ENCODE measurements at places on chromosomes 16 and 17. TPM values are rescaled to one million over a fixed set of nuclear protein-coding genes. Genes with fewer than 3 reads are reported as not detected.

SYNRG gene
- total RNA-seq, result 28.6 TPM

PRSS21 gene
- 1.2 TPM for total RNA-seq

DNA sequence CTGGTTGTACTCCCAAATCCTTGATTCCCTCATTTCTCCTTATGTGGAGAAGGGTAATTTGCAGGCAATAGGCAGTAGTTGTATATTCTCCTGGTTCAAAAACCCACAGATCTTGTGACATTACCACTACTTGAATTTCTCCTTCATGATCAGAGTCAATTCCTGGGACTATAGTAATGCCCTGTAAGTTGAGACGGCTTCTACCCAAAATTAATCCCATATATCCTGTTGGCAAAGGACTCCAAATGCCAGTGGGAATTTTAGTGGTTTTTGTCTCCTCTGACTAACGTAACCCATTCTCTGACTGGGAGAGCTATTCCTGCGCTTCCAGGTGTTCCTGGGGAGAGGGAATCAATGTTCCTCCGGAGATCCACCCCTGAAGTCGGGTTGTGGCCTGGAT lies 11.6 kb upstream of the ZNF689 start:
- no peak for DNase-seq

- DNase-seq, result no peak
Observed at GRCh38 chr16:27720731-27721530, 171.0 kb downstream of the KATNIP start.

- DNase-seq, result no peak
Observed at GRCh38 chr17:18992454-18993130, 12.0 kb downstream of the FAM83G start.

DNA sequence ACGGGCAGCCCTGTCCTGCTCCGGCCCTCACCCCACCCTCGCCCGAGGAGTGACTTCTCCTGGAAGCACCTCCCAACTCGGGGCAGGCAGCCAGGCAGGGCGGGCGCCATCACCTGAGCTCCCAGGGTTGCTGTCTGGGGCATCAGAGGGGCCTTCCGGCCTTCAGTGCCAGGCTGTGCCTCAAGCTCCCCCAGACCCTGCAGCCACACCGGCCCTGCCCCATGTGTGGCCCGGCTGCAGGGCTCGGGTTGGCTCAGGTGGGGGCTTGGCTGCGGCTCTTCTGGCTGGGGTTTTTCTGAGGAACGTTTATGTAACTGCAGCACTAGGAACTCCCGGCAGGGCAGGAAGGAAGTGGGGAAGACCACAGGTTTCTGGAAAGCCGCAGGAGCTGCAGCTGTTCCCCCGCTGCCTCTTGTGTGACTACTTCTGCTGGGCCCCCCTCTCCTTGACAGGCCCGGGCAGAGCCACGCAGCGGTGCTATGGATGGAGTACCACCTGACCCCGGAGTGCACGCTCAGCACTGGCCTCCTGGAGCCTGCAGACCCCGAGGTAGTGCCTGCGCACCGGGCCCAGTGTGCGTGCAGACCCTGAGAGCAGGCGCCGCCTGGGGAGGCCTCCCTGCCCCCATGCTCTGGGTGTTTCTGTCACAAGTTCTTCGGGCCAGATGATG lies 45.6 kb downstream of the PRMT7 start:
- no peak for DNase-seq

DNA sequence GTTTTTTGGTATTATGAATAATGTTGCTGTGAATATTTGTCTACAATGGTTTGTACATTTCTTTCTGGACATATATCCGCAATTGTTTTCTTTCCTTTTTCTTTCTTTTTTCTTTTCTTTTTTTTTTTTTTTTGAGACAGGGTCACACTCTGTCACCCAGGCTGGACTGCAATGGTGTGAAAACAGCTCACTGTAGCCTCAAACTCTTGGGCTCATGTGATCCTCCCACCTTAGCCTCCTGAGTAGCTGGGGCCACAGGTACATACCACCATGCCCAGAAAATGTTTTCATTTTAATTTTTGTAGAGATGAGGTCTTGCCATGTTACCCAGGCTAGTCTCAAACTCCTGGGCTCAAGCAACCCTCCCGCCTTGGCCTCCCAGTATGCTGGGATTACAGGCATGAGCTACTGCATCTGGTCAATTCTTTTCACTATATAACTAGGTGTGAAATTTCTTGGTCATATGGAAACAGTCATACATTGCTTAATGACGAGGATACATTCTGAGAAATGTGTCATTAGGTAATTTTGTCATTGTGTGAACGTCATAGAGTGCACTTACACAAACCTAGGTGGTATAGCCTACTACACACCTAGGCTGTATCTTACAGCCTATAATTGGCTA lies 15.2 kb downstream of the IL21R start:
- DNase-seq, result no peak

All from WTC11 (cell line).